ENCODE measurements at places on chromosomes 2 and 18.

DNA sequence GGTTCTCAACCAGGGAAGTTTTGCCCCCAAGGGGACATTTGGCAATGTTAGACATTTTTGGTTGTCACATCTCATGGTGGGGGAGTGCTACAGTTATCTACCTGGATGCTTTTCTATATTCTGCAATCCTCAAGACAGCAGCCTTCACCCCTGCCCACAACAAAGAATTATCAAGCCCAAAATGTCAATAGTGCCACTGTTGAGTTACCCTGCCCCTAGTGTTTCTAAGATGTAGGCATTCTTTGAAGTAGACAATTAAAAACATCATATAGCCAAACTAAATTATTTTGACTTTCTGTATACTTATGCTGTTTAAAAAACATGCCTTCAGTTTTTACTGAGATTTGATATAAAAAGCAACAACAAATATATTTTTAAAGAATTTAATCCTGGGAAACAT is 48.0 kb downstream of the ABI2 start:
- no peak for ATAC-seq

- no peak for ATAC-seq
Measured at GRCh38 chr2:46413631-46414030, 65.7 kb upstream of the TMEM247 start.

GRCh38 chr2:119708241-119708640 is 29.2 kb downstream of the TMEM177 start:
- ATAC-seq = no peak

DNA sequence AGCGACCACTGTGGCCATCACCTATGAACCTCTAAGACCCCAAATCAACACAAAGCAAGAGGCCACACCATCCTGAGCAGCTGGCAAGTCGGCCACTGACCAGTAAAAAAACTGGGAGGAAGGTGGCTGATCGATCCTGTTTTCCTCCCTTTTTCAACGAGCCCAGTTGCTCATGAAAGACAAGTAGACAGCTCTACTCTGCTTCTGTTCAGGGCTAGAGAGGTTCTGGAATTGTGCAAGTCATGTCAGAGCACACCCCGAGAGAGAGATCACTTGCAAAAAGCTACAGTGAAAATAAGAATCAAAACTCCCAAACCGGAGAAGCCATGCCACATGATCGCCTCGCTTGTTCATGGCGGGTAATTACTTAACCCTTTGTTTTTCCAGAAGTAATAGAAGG is 34.6 kb downstream of the ZNF516 start:
- ATAC-seq = no peak

DNA sequence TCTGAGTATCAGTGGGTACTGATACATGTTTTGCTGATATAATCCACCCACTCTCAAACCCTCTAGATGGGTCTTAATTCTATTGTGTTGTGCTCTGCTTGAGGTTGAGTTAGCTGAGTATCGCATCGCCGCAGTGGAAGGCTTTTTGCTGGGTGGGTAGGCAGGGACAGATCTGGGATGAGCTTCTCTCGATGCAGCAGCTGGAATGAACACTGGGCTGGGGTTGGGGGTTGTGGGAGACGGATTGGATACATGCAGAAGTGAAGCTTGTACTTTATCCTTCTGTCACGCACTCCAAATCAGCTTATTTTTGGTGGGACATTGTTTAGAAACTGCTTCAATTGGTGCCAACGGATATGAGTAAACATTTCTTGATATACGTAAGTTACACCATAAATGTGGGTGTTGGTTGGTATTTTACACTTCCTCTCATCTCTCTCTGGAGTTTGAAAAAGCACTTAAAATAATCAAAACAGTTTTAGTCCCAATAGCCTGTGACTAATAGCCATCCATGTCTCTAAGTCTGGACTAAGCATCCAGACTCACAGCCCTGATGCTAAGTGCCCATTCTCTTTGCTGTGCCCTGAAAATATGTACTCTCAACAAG is 107.1 kb downstream of the POLE4 start:
- ATAC-seq = no peak

DNA sequence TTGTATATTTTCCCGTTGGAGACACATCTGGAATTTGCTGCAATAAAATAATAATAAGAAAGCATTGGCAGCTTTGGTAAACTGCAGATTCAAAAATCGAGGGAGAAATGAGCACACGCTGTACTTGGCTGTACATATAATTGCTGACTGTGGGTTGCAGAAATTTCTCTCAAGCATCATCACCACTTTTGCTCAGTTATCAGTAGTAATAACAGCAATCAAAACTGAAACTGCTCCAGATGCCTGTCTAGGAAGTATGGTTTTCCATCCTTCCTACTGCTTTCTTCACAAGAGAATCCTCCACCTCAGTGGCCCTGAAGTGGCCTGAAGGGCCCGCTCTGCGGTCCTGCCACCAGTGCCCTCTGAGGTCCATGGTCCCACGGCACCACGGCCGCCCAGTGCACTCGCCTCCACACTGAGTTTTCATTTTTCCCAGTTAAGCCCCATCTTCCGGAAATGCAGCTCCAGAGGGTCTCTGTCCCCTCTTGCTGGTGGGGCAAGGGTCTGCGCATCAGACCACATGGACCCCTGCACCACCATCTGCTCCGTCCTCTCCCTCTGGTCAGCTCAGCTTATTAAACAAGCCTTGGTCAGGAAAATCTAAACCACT is 3.9 kb downstream of the DUSP28 start:
- no peak for ATAC-seq

DNA sequence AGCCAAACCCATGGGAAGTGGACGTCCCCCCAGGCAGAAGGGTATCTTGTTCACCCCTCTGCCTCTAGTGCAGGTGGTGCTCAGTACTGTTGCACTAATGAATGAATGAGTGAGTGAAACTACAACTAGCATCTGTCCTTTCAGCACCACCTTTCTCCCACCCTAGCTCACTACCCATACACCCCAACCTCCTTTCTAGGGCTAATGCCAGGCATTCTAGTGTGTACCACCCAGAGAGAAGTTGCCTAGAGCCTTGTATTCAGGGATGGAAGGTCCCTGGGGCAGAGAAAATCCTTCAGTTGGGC is 22.5 kb downstream of the CCT7 start:
- ATAC-seq = peak; percentile 13

DNA sequence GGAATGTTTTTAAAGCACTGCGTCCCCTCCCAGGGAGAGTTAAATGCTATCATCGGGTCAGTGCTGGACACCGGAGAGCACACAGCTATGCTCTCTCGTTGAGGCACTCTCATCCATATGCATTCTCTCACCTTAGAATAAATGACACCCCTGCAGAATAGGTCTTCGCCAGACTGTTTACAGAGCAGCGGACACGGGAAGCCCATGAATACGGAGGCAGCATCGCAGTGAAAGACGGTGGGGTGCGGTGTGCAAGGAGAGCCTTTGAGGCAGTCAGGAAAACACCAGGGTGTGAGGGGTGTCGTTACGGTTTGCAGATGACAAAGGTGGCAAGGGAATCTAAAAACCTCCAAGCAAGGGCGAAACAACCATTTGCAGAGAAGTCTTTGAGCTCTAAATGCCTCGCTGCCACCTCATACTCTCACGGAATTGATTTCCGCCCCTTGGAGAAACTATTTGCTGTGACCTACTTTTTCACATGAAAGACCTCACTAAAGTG is 169.2 kb upstream of the FHL2 start:
- no peak for ATAC-seq

GRCh38 chr2:152176113-152176714 is 651 bp upstream of the STAM2 start:
- ATAC-seq = peak; percentile 28

- no peak for ATAC-seq
Measured at GRCh38 chr2:158777077-158777476, 18.0 kb upstream of the DAPL1 start.

- ATAC-seq = no peak
Measured at GRCh38 chr2:23772684-23773083, 154.2 kb downstream of the ATAD2B start.

- no peak for ATAC-seq
Measured at GRCh38 chr2:124347209-124347608, 322.1 kb downstream of the CNTNAP5 start.

DNA sequence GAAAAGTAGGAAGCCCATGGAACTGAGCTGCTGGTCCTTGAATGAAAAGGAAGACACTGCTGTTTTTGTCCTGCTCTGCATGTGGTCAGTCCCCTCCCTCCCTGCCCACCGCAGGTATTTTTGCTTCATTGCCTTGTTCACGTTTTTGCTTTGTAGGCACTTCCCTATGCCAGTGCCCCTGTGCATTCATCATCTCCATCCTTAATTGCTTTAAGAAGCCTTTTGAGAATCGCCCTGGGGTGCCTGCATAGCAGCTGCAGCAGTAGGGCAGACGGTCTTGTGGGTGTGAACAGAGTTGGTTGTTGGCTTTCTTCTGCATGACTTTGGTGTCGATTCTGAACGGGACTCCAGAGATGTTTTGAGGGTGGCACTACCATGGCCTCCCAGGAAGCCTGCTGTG is 97.0 kb downstream of the CABLES1 start:
- ATAC-seq = no peak

DNA sequence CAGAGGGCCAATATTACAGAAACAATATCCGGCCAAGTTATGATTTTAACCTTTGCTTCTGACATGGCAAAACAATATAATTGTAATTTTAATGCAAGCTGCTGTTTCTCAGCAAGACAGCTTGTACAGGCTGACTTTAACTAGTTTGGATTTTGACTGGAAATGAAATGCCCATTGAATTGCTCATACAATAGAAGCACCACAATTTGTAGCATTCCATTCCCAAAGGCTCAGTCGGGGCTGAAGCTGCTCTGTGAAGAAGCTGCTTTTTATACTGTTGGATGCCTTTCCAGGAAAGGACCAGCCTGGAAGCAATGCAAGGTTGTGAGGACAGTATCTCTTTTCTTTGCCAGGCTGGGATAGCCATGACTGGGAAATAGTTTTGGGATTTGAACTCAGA is 677.0 kb upstream of the FANCL start:
- ATAC-seq = no peak

DNA sequence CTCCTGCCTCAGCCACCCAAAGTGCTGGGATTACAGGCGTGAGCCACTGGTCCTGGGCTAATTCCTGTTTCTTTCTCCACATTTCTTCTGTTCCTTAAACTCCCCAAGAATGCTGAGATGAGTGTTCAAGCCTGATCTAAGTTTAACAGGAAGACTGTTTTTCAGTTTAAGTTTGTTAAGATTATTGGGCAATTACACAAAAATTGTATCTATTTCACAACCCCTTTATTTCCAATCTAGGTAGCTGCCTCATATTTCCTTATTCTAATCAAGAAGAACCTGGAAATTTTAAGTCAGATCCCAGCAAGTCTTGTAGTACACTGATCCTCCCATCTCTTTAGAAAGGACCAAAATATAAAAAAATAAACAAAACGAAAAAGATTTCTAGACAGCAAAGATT is 11.7 kb downstream of the SFT2D3 start:
- ATAC-seq = no peak

DNA sequence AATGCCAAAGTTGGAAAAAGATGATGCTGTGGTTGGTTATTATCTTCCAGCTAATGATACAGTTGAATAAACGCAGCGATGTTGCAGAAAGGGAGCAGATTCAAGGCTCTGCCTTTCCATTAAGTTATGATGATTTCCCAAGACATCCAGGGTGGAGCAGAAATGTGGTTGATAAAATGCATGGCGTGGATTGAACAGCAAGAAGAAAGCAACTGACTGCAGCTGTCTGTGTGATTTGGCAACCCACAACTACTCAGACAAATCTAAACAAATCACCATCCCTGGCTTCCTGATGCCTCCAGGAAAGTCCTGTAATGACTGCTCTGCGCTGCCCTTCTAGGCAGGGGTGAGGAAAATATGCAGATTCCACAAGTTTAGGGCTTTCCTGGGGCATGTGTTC is 166.3 kb downstream of the NRP2 start:
- no peak for ATAC-seq

GRCh38 chr2:44838116-44838790 is 103.2 kb upstream of the SIX3 start:
- ATAC-seq = no peak

- no peak for ATAC-seq
Measured at GRCh38 chr18:26418225-26418624, 130.1 kb downstream of the KCTD1 start.

DNA sequence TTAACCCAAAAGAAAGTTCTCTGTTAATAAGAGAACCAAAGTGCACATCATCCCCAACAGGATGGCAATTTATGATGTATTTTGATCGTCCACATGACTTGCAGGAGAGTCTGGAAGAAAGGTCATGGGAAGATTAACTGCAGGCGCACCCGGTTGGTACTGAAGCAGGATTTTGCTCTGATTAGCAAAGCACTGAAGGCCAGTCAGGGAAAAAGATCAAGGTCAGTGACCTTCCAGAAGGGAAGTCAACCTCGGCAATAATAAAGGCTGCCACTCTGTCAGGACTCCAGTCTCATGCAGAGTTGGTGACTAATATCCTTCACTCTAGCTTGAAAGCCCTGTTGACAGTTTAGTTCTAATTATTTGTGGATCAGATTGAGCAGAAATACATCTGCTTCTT is 432.7 kb upstream of the RAB12 start:
- ATAC-seq = no peak

DNA sequence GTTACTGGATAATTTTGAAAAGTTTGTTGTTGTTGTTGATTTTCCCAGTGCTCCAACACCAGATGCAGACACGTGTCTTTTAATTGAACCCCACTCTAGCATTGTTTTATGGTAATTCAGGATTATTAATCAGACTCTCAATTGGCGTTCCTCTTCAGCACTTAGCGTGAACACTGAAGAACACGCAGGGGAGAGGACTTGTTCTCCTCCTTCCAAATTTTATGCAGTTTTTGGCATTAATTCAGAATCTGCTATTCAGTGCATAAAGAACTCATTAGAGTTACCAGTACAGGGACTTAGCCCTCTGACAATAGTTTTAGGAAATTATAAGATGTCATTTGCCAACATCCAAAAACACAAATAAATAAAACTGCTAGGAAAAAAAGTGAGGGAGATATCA is 75.5 kb downstream of the SNTG2 start:
- ATAC-seq = no peak

DNA sequence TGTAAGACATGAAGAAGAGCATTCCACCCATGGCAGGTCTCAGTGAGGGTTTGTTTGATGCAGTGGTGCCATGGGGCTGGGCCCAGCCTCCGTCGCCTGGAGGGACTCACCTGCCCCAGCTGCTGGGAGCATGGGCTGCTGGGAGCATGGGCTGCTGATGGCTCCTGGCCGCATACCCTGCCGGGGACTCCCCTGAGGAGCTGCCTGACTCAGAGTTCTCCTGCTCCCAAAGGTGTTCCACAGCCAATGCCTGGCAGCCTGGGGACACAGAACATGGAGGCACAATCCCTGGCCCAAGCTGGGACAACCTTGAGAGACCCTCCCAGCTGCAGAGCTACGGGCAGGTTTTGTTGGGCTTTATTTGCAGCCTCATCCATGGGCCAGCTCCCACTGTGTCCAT is 108.4 kb downstream of the COPS8 start:
- ATAC-seq = no peak

DNA sequence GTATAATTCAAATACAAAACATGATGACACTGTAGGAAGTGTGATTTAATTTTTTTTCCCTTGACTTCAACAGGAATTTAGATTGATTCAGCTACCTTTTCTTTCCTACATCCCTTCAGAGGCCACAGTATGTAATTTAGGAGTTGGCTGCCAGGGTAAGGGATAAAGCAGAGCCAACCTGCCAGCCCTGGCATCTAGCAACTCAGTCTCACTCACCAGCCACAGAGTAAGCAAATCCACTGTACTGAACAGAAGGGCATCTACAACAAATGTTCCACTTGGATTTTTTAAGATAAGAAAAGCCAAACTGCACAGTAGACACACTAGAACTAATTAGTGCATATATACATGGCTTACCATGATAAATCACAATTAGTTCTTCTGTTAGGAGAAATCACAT is 54.3 kb upstream of the PEX13 start:
- no peak for ATAC-seq

Measured in SK-N-SH treated with all-trans-retinoic acid at 6 μM for 48 hours (cell line).